ENCODE measurements at places on chromosomes 7 and 10. TPM values are rescaled to one million over a fixed set of nuclear protein-coding genes. Genes with fewer than 3 reads are reported as not detected.
A peak's percentile ranks its signal among the peaks of the same experiment; 100 is the strongest.

DNA sequence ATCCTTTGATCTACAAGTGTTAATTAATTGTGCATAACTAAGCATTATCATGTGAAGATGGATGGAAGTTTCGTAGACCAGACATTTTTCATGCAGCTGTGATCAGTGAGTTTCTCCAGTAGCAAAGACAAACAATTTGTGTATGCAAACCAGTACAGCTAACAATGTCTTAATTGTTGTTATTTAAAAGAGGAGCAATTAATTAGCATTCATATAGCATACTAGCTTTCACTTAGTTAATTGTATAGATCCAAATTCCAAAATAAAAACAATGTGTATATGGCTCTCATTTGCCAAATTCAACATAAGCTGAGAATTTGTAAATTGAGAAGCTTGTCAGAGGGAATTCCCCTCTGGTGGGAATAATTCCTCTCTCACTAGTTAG is 22.6 kb upstream of the PRKCQ start:
- H3K4me3 ChIP-seq: no peak overlapping the region
- no peak for DNase-seq
- H3K4me1 ChIP-seq: no peaks in the 10 kb centered on the region
- no peak overlapping the region for H3K27ac ChIP-seq
- no peaks in the 10 kb centered on the region for H3K27me3 ChIP-seq

- no peaks in the 10 kb centered on the region for H3K27me3 ChIP-seq
- H3K36me3 ChIP-seq: peaks cover 12% of the 10 kb centered on the region
- no peak for DNase-seq
- no peak overlapping the region for H3K4me3 ChIP-seq
- no peaks in the 10 kb centered on the region for H3K4me1 ChIP-seq
Measured at GRCh38 chr10:44994752-44995530, 5.8 kb upstream of the ZNF22 start.

DNA sequence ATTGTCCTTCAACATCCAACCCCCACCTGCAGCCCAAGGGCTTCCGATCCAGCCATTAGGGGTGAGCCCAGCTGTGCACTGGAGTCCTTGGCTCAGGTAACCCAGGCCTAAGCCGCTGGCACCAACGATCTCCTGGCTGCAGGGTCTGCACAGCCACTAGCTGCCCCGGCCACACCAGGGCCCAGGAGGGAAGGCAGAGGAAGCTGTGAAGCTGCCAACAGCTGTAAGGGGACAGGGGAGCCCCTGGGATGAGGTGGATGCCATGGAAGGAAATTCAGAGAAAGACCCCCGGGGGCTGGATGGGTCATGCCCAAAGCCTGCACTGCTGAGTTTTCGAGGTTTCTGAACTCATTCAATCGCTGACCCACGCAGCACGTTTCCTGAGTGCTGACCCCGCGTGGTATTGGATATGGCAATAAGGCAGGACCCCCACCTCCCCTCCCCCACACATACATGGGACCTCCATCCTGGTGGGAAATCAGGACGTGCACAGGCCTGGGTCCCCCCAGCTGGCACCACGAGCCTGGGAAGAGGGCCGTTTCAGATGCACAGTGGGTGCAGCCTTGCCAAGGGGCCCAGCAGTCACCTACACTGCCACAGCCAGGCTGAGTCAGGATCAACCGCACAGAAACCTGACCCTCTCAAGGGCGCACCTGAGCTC is 170.3 kb downstream of the DIP2C start:
- H3K4me3 ChIP-seq: no peak overlapping the region
- DNase-seq: no peak
- no peaks in the 10 kb centered on the region for H3K27me3 ChIP-seq

- H3K4me1 ChIP-seq: no peaks in the 10 kb centered on the region
- H3K4me3 ChIP-seq: no peak overlapping the region
- H3K27ac ChIP-seq: no peak overlapping the region
- no peaks in the 10 kb centered on the region for H3K36me3 ChIP-seq
- DNase-seq: no peak
Measured at GRCh38 chr7:139830782-139831501, 1.9 kb downstream of the TBXAS1 start.

- no peak overlapping the region for H3K27ac ChIP-seq
- H3K4me3 ChIP-seq: no peak overlapping the region
- no peaks in the 10 kb centered on the region for H3K27me3 ChIP-seq
- no peak for DNase-seq
Measured at GRCh38 chr10:30939643-30940251, 91.9 kb downstream of the ZNF438 start.

DNA sequence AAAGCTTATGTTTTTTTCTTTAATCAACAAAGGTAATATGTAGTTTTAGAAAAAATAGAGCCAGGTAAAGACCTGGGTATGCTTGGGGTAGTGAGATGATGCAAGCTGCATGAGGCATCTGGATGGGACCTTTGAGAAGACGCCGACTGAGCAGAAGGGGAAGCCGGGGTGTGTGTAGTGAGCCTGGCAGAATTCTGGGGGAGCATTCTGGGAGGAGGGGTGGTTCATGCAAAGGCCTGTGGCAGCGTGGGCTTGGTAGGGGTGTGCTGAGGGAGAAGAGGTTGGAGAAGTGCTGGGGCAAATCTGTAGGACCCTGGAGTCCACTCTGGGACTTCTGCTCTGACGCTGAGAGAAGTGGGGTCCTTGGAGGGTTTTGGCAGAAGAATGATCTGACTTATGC is 33.9 kb upstream of the SHH start:
- no peak for DNase-seq
- peaks cover 22% of the 10 kb centered on the region for H3K4me1 ChIP-seq
- no peak overlapping the region for H3K4me3 ChIP-seq

DNA sequence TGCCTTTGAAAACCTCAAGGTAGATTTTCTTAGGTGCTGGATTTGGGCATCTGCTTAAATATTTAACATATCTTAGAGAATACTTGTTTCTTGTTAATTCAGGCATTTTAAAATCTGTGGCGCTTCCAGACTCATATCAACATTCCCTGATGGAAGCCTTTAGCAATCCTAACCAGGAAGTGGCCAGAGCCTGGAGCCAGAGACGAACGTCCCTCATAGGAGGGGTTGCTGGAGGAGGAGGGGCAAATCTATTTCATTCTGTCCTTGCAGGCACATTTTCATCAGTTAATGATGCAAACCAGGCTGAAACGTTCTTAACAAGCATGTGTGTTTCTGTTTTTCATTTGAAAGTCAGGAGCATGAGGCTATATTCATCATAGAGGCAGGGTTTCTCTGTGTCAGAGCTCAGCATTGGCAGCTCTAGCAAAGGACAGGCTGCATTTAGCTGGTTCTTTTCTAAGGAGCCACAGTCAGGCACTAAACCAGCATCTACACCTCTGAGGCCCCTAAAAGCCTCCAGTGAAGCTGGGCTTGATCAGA is 17.8 kb upstream of the IFIT2 start:
- H3K27me3 ChIP-seq: no peaks in the 10 kb centered on the region
- H3K36me3 ChIP-seq: no peaks in the 10 kb centered on the region
- peaks cover 7% of the 10 kb centered on the region for H3K4me1 ChIP-seq
- H3K27ac ChIP-seq: peak overlapping the region; percentile 54

DNA sequence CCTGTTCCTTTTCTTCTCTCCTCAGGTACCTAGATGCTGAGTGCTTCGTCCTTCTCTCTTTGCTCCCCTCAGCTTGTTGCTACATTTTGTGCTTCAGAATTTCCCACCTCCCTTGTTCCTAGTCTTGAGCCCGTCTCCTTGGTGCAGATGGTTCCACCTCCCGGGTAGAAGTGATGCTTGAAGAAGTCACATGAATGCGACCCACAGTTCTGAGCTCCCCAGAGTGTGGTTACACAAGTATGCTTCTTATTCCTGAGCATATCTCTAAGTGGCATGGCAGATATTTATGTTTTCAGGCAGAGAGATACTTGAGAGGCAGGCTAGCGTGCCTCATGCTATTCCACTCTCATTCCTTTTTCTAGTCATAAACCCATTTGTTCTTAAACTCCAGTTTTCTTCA is 34.0 kb downstream of the INPP5F start:
- H3K4me1 ChIP-seq: peaks cover 6% of the 10 kb centered on the region
- no peaks in the 10 kb centered on the region for H3K36me3 ChIP-seq
- no peak overlapping the region for H3K4me3 ChIP-seq
- H3K27me3 ChIP-seq: no peaks in the 10 kb centered on the region
- no peak for DNase-seq
- no peak overlapping the region for H3K27ac ChIP-seq

GRCh38 chr7:641269-641671 is 85.2 kb upstream of the DNAAF5 start:
- H3K4me1 ChIP-seq: no peaks in the 10 kb centered on the region
- no peaks in the 10 kb centered on the region for H3K27me3 ChIP-seq
- no peak overlapping the region for H3K27ac ChIP-seq
- peaks cover 3% of the 10 kb centered on the region for H3K36me3 ChIP-seq
- no peak for DNase-seq

DNA sequence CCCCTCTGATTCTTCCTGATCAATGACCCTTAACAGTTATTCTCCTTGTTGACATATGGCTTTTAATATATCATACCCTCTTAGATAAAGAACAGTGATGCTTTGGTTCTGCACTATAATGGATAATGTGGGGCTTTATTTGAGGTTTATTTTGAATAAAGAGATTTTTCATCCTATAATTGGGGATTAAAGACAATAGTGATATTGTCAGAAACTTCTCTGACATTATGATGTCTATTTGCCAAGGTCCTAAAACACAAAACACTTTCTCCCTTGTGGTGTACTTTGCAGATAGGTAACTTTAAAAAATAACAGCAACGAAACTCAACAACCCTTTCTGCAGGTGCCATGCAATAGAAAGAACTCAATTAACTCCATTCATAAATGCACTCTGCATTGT is 243.6 kb upstream of the RHOBTB1 start:
- no peak overlapping the region for H3K4me3 ChIP-seq
- no peaks in the 10 kb centered on the region for H3K27me3 ChIP-seq
- peak overlapping the region; percentile 3 for H3K27ac ChIP-seq
- DNase-seq: no peak

- no peak overlapping the region for H3K27ac ChIP-seq
- DNase-seq: no peak
- H3K4me3 ChIP-seq: no peak overlapping the region
- H3K4me1 ChIP-seq: no peaks in the 10 kb centered on the region
Measured at GRCh38 chr7:28575241-28575643, 162.9 kb downstream of the CREB5 start.

DNA sequence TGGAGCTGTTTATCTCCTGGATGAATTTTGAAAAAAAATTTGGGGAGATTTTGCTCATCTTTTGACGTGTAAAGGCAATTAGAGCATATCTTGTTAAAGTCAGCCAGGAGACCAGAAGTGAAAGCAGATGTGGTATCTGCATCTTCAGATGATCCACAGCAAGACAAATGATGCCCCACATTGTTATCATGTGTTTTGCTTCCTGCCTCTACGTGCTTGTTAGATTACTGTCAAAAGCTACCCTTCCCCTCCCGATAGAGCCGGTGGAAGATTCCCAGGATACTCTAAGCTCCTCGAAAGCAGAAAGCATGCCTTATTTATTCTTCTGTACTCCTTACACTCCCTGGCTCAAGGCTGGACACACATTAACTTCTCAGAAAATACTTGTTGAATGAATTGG is 12.9 kb downstream of the COL17A1 start:
- no peak overlapping the region for H3K4me3 ChIP-seq
- no peaks in the 10 kb centered on the region for H3K27me3 ChIP-seq
- peaks cover 17% of the 10 kb centered on the region for H3K4me1 ChIP-seq

DNA sequence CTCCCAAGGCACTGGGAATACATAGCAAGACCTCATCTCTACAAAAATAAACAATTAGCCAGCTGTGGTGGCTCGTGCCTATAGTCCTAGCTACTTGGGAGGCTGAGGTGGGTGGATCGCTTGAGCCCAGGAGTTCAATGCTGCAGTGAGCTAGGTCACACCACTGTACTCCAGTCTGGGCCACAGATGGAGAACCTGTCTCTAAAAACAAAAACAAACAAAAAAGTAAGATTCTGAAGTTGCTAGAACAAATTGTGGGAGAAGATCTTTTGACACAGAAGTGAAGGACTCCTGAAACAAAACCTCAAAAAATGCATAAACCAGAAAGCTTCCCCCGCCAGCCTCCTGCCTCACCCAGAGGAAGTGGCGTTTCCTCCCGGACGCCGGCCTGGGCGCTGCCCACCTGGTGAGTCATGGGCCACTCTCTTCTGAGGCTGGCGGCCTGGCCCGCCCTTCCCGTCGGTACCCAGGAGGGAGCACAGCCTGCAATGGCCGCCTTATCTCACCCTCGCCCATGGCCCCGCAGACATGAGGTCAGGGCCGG is 25.4 kb upstream of the ELN start:
- peak; percentile 44 for DNase-seq
- H3K36me3 ChIP-seq: no peaks in the 10 kb centered on the region
- H3K27ac ChIP-seq: no peak overlapping the region

- H3K36me3 ChIP-seq: no peaks in the 10 kb centered on the region
- no peaks in the 10 kb centered on the region for H3K4me1 ChIP-seq
- no peak overlapping the region for H3K4me3 ChIP-seq
Measured at GRCh38 chr7:36937754-36938563, 213.7 kb upstream of the AOAH start.

DNA sequence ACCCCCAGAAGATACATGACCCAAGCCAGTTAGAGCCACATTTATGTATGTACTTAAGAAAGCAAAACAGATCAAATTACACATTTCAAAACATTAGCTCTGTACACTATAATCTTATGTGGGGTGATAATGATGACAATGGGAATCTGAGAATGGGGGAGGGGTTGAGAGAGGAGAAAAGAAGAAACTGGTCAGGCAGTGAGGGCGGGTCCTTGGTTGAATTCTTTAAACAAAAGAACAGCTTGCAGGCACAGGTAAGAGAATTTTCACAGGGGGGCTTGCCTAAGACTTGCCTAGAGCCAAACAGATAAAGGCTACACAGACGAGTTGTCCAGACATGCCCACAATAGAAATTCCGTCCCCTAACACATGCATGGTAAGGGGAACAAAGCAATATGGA is 76.8 kb upstream of the PTER start:
- H3K36me3 ChIP-seq: no peaks in the 10 kb centered on the region
- H3K4me1 ChIP-seq: no peaks in the 10 kb centered on the region
- DNase-seq: no peak
- H3K27me3 ChIP-seq: no peaks in the 10 kb centered on the region

GRCh38 chr10:91536111-91536510 is 96.8 kb downstream of the PPP1R3C start:
- no peak overlapping the region for H3K27ac ChIP-seq
- no peaks in the 10 kb centered on the region for H3K4me1 ChIP-seq
- no peaks in the 10 kb centered on the region for H3K36me3 ChIP-seq

DNA sequence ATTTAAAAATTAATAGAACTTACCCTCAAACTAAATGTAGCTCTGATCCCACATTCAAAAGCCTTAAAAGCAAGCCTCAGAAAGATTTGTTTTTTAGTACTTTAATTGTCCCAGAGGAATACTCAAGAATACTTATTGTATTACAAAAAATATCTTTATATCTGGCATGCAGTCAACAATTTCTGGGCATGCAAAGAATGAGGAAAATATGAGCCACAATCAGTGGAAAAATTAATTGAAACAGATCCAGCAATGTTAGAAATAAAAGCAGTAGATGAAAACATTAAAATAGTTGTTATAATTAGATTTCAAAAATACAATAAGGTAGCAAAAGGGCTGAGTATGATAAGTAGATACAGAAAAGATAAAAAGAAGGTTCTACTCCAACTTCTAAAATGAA is 154.7 kb downstream of the PON1 start:
- H3K27me3 ChIP-seq: no peaks in the 10 kb centered on the region
- no peak overlapping the region for H3K27ac ChIP-seq
- H3K4me3 ChIP-seq: no peak overlapping the region
- H3K36me3 ChIP-seq: no peaks in the 10 kb centered on the region
- DNase-seq: no peak

The RBM17 gene
- polyA plus RNA-seq: 125 TPM

The FKBP9 gene
- polyA plus RNA-seq: 67.8 TPM

The XRCC2 gene
- polyA plus RNA-seq: 6.0 TPM

The SLC29A4 gene
- 22.7 TPM for polyA plus RNA-seq

The CLEC2L gene
- 1.5 TPM for polyA plus RNA-seq

The GRID2IP gene
- polyA plus RNA-seq: 0.88 TPM

The CALD1 gene
- polyA plus RNA-seq: 191 TPM
